ENCODE measurements at places on chromosomes 4 and X. TPM values are rescaled to one million over a fixed set of nuclear protein-coding genes. Genes with fewer than 3 reads are reported as not detected.

- DNase-seq: no peak
Observed at GRCh38 chr4:126137782-126138170, 823.0 kb downstream of the FAT4 start.

DNA sequence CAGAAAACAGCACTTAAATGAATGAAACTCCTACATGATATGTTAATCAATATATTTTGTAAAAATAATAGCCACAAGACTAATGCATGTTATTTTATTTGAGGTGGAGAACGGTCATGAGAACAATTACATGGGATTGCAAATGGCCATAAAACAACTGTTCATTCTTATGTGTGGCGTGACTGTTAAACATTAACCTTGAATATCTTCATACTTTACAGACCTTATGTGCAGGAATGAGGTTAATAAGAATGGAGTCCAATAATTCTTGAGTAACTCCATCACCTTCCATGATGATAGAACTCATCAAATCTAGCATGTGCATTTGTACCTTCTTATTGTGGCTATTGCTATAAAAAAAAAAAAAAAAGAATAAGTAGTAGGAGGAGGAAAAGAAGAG is 55.3 kb downstream of the PDS5A start:
- DNase-seq: no peak

The EPHA5 gene
- polyA plus RNA-seq: 0.36 TPM

GRCh38 chr4:25307596-25307995 is 5.0 kb upstream of the ZCCHC4 start:
- no peak for DNase-seq

- no peak for DNase-seq
Observed at GRCh38 chrX:54945224-54945623, 24.6 kb downstream of the TRO start.

DNA sequence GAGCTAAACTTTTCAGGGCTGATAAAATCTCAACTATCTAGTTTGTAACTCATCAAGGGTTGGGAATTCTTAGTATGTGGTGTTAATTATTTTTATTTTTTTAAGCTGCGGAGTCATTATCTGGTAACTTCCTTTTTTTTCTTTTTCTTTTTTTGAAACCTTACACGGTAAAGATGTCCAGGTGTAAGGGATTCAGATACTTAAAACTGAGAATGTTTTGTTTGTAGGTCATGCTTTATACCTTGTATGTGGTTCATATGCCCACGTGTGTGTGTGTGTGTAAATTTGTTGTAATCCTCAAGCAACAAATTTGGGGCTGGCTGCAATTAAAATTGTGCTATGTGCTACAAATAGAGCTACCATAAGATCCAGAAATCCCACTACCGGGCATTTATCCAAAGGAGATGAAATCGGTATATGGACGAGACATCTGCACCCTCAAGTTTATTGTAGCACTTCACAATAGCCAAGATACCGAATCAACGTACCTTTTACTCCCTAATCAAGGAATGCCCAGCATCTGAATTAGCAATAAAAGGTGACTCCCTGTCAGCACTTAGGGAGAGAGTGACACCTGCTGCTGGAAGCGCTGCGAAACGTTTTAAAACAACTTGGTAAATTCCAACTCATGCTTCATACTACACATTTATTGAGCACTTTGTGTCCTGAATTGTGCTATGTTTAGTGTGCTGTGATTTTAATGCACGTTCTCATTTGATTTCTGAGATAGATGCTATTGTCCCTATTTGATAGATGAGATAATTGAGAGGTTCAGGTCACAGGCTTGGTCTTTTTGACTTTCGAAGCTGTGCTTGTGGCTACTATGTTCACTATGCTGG is 16.1 kb downstream of the MSMO1 start:
- DNase-seq: no peak

GRCh38 chr4:38769441-38769840 is 13.3 kb downstream of the TLR10 start:
- no peak for DNase-seq

DNA sequence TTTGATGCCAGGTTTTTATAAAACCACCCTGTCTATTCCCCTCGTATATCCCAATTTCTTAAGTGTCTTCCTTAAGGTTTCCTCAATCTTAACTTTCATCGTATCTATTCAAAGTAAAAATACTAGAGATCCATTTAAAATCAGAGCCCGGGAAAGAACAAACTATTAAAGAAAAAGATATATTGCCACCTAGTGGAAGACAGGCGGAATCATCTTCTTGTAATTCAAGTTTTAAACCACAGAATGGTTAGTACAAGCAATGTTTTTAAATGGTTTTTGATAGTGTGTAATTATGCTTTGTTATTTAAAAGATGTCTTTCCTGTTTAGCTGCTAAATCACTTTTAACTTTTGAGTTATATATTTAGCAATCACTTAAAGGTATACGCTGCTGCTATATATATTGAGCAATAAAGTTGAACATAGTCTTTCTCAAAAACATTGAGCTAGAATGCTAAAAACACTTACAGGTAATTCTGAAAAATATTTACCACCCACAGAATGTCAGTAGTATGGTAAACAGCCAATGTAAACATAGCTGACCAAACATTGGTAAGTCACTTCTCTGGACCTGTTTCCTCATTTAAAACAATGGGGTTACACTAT is 18.2 kb downstream of the PRDM8 start:
- no peak for DNase-seq

The MAGEB1 gene
- polyA plus RNA-seq: not detected

The CTAG2 gene
- not detected for polyA plus RNA-seq

GRCh38 chrX:38489341-38489740 is 72.0 kb upstream of the TSPAN7 start:
- DNase-seq: no peak

- no peak for DNase-seq
Observed at GRCh38 chr4:127236889-127237288, 395.9 kb upstream of the INTU start.

GRCh38 chr4:143383005-143383574 is 46.4 kb downstream of the GAB1 start:
- DNase-seq: no peak

The VGLL1 gene
- 1.9 TPM for polyA plus RNA-seq

DNA sequence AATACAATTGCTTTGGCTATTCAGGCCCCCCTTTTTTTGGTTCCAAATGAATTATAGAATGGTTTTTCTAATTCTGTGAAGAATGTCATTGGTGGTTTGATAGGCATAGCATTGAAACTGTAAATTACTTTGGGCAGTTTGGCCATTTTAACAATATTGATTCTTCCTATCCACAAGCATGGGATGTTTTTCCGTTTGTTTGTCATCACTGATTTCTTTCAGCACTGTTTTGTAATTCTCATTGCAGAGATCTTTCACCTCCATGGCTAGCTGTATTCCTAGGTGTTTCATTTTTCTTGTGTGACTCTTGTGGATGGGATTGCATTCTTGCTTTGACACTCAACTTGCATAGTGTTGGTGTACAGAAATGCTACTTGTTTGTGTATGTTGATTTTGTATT is 33.0 kb downstream of the ADH6 start:
- no peak for DNase-seq

- DNase-seq: no peak
Observed at GRCh38 chr4:121633653-121634052, 63.1 kb downstream of the ANXA5 start.

DNA sequence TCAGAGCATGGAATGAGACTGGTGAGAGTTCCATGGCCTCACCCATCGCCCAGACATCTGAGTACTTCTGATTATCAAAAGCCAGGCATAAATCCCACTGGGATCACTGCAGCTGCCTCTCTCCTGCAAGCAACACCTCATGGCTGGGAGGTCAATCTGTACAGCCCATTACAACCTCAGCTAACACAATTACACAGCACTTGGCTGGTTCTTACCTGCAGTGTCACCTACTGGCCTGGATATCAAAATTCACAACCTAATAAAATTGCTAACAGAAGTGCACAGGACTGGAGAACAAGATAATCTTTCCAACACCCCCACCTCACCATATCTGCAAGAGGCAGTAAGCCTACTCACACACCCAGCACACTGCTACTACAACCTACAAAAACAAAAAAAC is 341.7 kb upstream of the NDST3 start:
- no peak for DNase-seq

The BEX1 gene
- polyA plus RNA-seq: 0.86 TPM

DNA sequence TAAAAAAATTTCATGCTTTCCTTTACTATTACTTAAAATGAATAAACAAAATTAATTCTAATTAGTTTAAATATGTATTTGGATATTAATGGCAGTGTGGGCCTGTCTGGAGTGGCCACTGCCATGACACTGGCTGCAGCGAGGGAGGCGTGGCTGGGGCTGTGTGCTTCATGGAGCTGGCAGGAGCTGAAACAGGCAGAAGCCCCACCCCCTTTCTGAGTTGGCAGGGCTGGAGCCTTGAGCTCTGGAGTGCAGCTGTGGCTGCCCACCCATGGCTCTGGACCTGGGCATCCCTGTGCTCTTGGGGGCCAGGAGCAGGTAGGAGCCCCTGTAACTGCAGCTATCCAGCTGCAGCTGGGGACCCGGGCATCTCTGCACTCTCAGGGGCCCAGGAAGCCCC is 8.2 kb upstream of the HSD17B11 start:
- no peak for DNase-seq

DNA sequence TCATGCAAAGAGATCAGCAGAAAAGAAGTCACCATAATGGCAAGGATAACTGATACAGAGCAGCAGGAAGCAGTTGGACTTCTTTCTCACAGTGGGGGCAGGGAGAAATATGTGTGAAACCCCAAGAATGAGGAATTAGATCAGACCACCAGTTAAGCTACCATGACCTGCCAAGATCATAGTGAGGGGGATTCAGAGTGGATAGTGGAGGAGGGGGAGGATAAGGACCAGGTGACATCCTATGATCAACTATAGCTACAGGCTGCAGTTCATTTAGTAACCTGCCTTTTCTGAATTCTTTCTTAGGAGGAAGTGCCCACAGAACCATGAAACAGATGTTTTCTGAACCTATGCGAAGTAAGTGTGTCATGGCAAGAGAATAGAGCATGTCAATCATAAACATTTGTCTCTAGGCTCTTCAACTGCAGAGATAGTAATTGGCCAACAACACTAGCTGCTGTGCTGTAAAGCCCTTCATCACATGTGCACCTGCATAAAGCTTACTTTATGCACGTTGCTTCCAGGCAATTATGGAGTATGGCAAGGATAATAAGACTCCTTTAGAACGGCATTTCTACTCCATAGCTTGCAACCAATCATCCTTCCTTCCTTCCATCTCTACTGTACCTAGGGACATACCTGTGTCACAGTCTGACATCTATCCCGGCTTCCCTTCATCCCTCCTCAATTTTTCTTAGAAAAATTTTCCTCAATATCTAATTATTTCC is 329.7 kb downstream of the EPHA5 start:
- DNase-seq: no peak

Measured in muscle of arm (tissue), 14 donors.